ENCODE measurements at places on chromosomes 4 and X. TPM values are rescaled to one million over a fixed set of nuclear protein-coding genes. Genes with fewer than 3 reads are reported as not detected.
A peak's percentile ranks its signal among the peaks of the same experiment; 100 is the strongest.

CCDC160 gene
- total RNA-seq = not detected

DNA sequence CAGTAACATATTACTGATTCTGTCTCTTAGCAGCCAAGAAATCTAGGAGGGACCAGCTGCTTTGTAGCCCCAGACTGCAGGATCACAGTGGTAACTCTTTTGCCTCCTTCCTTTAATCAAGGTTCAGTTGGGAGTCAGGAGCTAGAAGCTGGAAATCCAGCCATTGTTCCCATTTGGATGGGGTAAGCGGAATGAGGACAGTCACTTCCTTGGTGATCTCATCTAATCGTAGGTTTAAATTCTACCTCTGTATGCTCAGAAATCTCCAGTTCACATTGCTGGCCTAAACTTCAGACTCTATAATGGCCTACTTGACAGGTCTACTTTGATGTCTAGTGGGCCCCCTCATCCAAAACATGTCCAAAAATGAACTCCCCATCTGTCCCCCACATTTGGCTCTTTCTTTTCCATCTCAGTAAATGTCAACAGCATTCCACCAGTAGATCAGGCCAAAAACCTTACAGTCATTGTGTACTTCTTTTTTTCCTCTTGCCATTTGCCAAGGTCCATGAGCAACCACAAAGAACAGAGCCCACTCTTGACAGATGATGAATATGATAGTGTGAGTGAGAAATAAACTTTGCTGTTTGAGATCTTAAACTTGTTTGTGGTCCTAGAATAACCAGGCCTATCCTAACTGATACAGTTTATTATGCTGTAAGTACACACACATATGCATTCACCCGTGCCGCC is 40.1 kb downstream of the WWC2 start:
- DNase-seq = no peak

GRCh38 chr4:95959633-95960032 is 119.7 kb downstream of the PDHA2 start:
- no peak for DNase-seq

GRCh38 chrX:44068043-44068442 is 94.9 kb upstream of the NDP start:
- no peak for DNase-seq

DNA sequence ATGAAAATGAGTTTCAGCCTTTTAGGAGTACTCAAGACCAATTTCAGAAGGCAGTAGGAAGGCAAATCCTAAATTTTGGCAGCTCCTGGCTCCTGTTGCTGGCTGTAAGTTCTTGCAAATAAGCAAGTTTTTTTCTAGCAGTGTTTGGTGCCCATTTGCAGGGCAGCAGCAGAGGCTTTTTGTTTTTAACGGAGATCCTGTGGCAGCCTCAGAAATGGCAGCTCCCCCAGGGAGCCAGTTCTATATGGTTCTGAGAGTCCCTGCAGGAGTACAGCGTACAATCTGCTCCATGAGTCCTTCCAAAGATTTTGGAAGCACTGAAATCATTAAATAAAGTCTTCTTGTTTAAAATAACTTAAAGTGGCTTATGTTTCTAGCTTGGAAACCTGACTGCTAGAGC is 171.9 kb downstream of the NDST4 start:
- DNase-seq = no peak

- DNase-seq = no peak
These were observed 37.0 kb upstream of the CLNK start for GRCh38 chr4:10721616-10722015.

DNA sequence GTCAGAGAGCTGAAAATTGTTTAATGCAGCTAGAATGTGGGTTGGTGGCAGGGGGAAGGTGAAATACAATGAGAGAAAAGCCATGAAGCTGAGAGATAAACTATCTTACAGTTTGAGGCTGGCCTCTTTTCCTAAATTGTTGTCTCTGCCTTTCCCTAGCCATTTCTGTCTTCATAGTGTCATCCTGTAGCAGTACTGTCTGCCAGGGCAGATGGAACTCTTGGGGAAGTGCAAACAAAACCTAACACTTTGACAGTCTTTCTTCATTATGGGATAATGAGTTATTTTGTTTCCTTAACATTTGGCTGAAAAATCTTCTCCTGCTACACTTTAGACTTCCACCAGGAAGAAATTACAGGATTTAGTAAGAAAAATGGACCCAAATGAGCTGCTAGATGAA is 197.8 kb upstream of the ARX start:
- no peak for DNase-seq

DNA sequence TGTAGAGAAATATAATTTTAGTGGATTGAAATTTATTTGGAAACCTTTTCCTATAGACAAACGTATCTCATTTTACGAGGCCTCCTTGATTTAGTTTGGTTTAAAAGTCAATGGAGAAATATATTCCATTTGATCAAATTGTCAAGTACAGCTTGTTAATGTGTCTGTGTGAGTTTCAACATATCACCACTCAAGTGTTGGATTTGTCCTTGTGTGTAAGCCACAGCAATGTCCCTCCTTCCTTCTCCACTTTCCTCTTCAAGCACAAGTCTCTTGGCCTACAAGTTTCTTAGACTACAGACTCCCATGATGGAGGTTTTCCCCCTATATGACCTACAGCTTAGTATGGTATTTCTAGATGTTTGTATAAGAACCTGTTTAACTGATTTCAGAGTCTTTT is 104.7 kb downstream of the SYNPO2 start:
- DNase-seq = no peak

DNA sequence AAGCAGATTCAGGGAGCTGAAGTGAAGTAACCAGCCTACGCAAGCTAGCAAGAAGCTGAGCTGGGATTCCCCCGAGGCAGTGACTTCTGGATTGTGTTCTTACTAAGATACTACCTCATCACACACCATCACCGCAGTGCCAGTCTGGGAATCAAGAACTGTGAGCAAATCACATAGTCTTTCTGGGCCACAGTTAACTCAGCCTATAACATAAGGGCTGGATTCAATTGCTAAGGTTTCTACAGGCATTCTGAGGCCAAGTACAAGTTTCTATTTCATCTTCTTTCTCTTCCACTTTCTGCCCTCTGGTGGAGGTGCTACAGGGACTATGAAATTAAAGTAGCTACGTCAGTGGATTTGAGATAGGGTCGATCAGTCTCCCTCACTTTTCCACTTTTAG is 1.4 kb upstream of the CORIN start:
- DNase-seq = no peak

MAML3 gene
- total RNA-seq = 12.0 TPM

GRCh38 chr4:182925298-182925757 is 8.1 kb upstream of the DCTD start:
- DNase-seq = peak; percentile 85

ZBTB49 gene
- total RNA-seq = 1.3 TPM

DNA sequence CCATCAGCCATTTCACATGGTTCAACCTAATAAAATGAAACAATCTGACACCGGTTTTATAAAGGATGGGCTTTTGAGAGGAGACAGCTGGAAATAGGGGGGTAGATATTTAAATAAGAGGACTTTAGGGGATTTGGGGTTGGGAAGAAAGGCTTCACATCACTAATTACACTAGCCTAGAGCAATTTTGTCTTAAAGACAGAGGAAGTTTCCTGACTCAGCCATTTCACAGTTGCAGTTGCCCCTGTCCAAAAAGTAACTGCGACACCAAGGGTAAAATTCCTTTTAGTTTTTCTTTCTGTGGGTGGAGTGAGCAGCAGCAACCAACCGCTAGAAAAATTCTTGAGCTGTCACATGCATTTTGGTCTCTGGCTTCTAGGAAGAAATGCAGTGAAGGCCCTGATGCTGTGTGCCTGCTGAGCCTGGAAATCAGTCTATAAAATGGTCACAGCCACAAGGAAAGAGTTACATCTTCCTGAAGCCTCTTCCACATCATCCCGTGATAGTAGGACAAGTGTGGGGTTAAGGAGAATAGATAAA is 233.6 kb downstream of the ZNF674 start:
- DNase-seq = no peak

PABPC1L2B gene
- not detected for total RNA-seq

NR3C2 gene
- total RNA-seq = 0.12 TPM

DNA sequence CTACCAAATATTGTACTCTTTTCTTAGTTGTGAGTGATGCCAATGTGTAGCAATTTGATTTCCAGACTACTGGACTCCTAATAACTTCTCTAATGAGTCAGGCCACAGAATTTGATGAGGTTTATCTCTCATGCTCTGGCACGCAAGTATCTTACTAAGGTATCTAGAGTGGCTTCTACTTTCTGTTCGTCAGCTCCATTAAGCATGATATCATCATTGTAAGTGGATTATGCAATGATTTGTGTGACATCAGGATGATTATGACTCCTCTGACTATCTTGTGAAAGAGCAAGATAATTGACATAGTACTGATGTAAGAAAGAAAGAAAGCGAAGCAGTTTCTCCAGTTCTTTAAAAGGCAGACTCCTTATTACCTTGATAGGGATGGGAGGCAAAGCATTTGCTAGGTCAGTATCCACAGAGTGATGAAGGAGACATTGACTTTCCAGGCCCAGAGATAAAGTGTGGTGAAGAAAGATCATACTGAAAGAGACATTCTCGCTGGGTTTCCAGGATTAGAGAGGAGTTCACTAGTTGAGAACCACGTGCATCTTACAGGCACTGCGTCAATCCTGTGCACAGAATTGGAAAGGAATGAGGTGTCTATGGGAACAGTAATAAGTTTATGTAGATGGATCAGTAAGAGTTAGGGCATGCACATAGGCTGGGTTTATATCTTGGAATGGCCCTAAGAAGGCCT is 161.9 kb upstream of the STK26 start:
- no peak for DNase-seq

CTSO gene
- 3.7 TPM for total RNA-seq

- no peak for DNase-seq
These were observed 138.8 kb upstream of the MSX1 start for GRCh38 chr4:4720646-4721045.

GRCh38 chrX:154123241-154124219 is 20.5 kb upstream of the OPN1LW start:
- peak; percentile 24 for DNase-seq

GC gene
- total RNA-seq = not detected

- DNase-seq = no peak
These were observed 15.9 kb downstream of the HMGB2 start for GRCh38 chr4:173318240-173318639.

GRCh38 chr4:15690020-15690809 is 8.6 kb downstream of the FAM200B start:
- DNase-seq = peak; percentile 90

DNA sequence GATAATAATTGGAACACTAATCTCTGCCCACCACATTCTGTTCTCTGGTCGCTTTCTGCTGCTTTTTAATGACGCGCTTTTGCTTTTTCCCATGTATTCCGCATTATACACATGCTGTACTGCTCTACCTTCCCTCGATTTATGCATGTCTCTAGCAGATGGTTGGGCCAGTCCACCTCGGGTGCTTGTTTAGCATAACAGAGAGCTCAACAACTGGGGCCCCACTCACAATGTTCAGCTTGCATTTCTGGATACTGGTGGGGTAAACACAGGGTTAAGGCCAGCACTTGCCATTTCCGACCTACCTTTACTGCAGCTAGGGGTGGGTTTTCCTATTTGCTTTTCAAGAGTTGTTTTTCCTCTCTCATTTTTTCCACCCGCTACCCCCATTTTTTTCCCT is 255.8 kb downstream of the SOX3 start:
- DNase-seq = no peak

CDX4 gene
- not detected for total RNA-seq

PF4V1 gene
- not detected for total RNA-seq

WWC2 gene
- total RNA-seq = 28.1 TPM

PNPLA4 gene
- total RNA-seq = 23.4 TPM

DNA sequence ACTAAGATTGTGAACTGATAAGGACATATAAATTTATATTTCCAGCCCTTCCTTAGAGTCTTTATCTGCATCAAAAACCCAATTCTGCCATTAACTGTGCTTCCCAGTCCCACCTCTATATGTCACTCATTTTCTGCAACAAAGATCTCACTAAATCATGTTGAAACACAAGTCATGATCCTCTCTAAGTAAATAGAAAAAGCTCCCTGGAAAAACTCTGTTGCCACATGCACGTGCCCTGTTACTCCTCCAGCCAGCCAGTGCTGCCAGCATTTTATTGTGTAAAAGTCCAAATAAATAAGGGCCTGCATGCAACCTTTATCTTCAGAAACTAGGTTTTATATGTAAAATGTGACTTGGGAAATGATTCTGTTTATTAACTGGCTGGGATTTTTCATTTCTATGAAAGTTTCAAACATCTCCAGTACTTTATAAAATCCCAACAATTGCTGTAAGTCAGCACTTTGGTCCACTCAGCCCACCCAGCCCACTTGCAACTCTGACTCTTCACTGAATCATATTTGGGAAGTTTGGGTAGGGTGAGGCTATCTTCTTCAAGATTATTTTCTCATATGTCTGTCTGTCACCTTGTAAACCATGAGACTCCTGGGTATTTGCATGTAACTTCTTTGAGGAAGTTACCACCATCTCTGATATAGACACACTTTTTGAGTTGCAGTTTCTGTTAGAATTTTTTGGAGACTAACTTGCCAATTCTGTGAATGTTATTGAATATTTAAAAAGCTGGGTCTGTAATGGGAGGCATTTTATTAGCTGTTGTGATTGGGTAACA is 40.0 kb upstream of the SMARCA5 start:
- no peak for DNase-seq

DNA sequence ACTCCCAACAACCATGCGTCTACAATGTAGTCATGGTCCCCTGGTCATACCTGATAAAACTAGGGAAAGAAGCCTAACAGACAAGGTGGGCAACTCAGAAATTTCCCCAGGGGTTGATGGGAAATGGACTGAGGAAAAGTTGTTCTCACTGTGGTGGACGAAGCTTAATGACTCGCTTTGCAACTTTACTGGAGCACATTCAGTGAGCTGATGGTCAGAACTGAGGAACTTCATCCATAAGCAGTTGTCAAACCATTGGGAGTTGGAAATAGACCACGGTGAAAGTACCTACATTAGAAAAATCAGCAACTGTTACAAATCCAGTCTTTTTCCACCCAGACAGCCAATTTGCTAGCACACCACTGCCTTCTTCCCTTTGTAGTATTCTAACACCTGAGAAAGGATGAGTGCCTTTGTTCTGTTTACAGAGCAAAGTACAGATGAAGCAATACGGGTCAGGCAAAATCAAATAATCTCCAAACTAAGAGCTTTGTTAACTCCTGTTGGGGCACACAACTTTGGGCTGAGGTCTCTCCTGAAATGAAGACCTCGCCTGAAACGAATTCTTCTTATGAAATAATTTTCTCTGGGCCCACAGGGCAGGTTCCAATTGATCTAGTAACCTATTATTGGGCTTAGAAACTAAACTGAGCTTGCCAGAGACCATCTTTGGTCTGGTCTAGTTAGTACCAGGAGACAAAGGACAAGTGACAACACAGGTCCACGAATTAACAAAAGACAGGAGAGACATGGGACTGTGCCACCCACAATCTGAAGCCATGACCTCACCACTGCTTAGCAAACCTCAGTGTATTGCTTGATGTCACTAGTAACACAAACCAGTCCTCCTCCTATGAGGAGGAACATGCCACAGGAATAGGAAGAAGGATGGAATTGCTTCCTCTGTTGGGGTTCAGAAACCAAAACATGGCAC is 58.9 kb upstream of the NFKB1 start:
- no peak for DNase-seq

GRCh38 chr4:6427439-6428090 is 44.8 kb downstream of the PPP2R2C start:
- no peak for DNase-seq

Measured in NCI-H460 (cell line).